Mucosa of gallbladder (tissue), 1 donor: ENCODE measurements at places on chromosomes 16 and 17. TPM values are rescaled to one million over a fixed set of nuclear protein-coding genes. Genes with fewer than 3 reads are reported as not detected.

DNA sequence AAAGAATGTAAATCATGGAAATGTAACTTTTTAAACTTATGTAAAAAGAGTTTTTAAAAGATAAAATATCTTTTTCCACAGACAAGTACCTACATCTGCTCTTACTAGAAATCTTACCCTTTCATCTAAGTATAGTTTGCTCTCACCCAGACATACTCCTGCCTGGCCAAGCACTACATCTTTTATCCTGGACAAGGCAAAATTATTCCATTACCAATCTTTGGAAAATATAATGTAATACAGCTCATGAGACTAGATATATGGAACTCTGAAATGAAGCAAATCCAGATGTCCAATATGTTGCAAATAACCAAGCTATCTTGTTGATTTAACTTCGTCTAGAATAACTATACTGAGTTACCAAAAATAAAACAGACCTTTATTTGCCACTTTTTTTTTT is 50.0 kb downstream of the VMP1 start:
- DNase-seq, result no peak

- DNase-seq, result no peak
Measured at GRCh38 chr17:69605571-69605970, 191.1 kb downstream of the MAP2K6 start.

The PRSS33 gene
- total RNA-seq, result 1.8 TPM

- no peak for DNase-seq
Measured at GRCh38 chr17:65446043-65446442, 115.4 kb downstream of the AXIN2 start.

DNA sequence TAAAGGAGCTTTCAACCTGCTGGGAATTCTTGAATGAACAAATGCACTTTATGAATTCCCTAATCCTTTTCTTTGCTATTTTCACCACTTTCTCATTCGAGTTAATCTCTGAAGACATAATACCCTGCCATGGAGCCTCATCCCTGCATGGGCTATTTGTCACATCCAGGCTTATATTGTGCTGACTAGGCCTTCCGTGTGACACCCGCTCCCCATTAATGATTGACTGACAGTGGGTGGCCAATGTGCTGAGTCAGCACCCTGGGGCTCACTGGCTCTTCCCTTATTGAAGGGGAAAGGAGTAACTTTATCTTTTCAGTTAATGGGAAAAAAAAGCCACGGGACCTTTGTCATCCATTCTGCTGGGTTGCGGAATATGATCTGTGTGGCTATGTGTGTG is 1024.8 kb upstream of the EEF2KMT start:
- DNase-seq, result no peak

The HOXB8 gene
- total RNA-seq, result not detected

GRCh38 chr17:76078860-76079534 is at the start of gene ZACN:
Gene ZACN (plus strand): TSS chr17:76079182. CDS start chr17:76079265, 83 bp downstream.
- DNase-seq, result no peak

DNA sequence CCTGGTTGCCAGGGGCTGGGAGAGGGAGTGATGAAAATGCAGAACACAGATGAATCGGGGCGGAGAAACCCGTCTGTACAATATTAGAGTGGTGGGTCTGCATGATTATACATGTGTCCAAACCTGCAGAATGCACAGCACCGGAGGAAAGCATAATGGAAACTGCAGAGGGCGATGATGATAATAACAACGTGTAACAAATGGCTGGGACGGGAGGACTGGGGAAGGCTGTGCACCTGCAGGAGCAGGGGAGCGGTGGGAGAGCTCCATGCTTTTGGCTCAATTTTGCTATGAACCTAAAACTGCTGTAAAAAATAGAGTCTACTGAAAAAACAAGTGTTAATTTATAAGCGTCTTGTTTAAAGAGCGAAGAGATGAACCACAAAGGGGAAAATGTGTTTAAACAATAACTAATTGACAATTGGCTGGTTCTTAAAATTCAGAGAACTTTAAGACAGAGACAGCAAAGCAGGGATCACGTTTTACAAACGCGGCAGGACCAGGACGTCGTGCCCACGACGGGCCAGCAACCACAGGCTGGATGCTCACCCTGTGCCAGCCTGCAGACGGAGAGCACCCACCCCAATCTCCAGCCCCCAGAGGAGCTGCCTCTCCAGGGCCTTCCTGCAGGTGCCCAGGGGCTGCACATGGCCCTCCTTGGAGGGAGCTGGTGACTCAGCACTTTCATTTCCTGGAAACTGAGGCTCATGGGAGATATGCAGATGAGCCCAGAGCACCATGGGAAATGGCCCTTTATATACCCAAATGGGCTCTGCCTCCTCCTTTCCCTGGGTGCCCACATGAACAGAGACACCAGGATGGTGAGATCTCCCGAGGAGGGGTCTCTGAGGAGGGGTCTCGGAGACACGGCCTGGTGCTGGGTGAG is at the start of gene TEX19:
TEX19 (plus strand) TSS at position 783 of the 886 bp plus-strand sequence. CDS start 2,904 bp downstream, outside the sequence.
- DNase-seq, result no peak

DNA sequence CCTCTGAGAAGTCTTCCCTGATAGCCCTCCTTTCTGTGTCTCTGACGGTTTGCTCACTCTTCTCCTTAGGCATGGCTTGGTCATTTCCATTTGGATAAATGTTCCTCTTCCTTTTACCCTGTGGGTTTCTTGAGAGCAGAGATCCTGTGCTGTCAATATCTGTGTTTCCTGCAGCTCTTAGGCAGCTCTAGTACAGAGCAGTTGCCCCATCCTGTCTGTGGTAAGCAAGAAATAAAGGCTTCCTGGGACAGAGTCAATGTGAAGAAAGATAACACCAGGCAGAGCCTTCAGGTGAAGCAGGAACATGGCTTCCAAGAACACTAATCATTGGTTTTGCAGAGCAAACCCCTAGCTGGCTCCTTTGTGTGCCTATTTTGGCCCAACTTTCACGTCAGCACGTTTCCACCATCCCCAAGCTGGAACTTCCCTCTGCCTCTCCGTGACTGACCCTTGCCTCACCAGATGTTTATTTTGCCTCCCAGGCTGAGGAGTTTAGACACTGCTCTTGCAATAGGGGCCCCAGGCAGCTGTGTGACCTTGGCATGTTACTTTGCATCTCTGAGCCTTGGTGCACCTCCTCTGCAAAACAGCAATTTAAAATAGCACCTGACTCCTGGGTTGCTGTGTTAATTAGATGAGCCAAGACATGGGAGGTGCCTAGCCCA is 49.6 kb upstream of the SIAH1 start:
- peak; percentile 23 for DNase-seq

The HS3ST4 gene
- total RNA-seq, result 0.12 TPM

- no peak for DNase-seq
Measured at GRCh38 chr16:55273959-55274358, 50.0 kb upstream of the IRX6 start.

DNA sequence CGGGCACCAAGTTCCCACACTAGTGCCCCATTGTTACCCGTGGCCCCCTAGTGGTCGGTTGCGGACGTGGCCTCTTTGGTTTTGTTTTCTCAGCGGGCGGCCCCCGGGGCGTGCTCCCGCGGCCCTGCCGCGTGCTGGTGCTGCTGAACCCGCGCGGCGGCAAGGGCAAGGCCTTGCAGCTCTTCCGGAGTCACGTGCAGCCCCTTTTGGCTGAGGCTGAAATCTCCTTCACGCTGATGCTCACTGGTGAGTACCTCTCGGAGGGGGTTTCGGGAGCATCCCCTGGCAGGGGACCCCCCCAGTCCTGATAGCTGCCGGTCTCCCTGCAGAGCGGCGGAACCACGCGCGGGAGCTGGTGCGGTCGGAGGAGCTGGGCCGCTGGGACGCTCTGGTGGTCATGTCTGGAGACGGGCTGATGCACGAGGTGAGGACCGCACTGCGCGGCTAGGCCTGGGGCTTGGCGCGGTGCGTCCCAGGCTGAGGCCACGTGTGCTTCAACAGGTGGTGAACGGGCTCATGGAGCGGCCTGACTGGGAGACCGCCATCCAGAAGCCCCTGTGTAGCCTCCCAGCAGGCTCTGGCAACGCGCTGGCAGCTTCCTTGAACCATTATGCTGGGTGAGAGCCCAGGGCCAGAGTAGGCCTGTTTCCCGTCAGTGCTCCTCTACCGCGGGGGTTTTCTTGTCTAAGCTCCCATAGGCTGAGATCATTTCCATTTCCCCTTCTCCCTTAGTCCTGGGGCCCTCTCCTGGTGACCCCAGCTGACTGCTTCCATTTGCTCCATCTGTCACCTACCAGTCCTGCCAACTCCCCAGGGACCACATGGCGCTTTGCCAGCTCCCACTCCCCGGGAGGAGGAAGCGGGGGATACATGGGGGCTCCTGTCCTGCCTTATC is 1.7 kb downstream of the SPHK1 start:
- peak; percentile 70 for DNase-seq

GRCh38 chr17:36597226-36597625 is 4.2 kb upstream of the MRM1 start:
- no peak for DNase-seq

The SNF8 gene
- total RNA-seq, result 90.2 TPM

The FOXL1 gene
- total RNA-seq, result 8.2 TPM

The ERN2 gene
- 197 TPM for total RNA-seq

The SCN4A gene
- total RNA-seq, result 1.2 TPM

DNA sequence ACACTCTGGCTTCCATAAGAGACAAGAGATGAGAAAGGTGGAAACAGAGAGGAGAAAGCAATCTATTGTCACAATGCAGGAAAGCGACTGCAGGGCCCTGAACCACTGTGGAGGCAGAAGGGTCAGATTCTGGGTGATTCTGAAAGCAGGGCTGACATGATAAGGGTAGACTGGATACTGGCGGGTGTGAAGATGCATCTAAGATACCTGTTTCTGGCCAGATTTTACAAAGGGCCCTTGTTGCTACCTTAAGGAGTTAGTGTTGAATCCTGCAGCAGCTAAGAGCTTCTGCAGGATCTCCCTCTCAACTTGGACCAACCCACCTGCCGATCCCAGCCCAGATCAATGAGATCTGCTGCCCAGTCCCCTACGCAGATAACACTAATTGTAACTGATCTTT is 6.1 kb upstream of the MEFV start:
- no peak for DNase-seq

GRCh38 chr16:30622455-30623032 is 12.4 kb upstream of the ZNF689 start:
- no peak for DNase-seq

DNA sequence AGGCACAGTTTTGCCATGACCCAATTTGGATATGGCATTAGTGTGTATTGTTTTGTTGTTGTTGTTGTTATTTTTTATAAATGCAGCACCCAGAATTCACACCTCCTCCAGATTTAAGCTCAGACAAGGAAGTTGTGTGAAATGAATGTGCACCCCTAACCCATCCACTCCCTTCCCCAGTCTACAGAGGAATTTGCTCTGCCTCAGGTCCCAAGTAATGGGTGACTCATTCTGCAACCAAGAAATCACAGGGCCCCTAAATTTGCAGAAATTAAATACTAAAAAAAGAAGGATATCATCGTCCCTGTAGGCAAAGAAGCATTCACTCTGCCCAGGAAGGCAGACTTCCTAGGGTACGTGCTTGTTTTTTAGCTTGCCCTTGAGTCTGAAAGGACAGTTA is 62.3 kb downstream of the CLEC16A start:
- DNase-seq, result no peak

The CCL1 gene
- total RNA-seq, result not detected

DNA sequence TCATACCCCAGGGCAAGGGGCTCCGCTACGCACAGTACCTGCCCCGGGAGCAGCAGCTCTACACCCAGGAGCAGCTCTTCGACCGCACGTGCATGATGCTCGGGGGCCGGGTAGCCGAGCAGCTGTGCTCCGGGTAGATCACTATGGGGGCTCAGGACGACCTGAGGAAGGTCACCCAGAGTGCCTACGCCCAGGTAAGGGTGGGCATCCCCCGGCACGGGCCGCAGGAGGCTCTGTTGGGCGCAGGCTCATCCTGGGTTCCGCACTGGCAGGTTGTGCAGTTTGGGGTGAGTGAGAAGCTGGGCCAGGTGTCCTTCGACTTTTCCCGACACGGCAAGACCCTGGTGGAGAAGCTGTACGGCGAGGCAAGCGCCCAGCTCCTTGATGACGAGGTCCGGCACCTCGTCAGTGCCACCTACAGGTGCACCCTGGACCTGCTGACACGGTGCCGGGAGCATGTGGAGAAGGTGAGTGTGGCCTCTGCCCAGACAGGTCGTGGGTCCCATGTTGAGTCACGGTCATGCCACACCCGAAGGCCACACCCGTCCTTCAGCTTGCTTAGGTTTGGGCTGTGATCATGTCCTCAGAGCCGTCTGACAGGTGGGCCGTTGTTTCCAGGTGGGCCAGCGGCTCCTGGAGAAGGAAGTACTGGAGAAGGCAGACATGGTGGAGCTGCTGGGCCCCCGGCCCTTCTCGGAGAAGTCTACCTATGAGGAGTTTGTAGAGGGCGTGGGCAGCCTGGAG is 19.3 kb downstream of the DBNDD1 start:
- DNase-seq, result no peak

DNA sequence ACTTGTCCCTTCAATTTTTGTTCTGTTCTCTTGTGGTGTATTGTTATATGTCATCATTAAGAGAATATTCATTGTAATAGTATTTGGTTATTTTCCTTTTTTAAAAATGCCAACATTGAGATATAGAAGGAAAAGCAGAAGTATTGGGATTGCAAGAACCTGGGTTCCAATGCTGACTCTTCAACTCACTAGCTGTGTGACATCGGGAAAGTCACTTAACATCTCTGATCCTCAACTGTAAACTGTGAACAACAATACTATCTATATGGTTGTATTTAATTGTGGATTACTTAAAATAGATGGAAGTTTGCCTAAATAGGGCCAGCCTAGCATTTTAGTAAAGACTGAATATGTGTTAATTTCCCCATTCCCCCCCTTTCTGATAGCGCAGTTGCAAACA is 55.8 kb downstream of the TMEM186 start:
- no peak for DNase-seq

GRCh38 chr17:74737299-74738050 is 419 bp downstream of the RAB37 start:
- DNase-seq, result no peak

DNA sequence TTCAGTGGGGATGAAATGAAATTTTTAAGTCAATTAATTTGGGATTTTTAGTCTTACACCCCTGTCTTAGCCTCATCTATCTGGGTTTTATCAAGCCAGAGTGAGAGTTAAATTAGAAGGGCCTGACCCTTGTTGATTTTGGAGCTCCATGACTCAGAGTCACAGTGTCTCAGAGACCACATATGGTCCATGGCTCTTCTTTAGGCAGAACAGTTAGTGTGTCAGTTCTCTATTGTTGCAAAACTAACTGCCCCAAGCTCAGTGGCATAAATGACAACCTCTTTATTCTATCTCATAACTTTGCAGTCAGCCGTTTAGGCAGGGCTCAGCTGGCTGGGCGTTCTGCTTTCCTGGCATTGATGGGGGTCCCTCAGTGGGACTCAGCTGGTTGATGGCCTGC is 44.7 kb downstream of the IRF8 start:
- DNase-seq, result no peak

DNA sequence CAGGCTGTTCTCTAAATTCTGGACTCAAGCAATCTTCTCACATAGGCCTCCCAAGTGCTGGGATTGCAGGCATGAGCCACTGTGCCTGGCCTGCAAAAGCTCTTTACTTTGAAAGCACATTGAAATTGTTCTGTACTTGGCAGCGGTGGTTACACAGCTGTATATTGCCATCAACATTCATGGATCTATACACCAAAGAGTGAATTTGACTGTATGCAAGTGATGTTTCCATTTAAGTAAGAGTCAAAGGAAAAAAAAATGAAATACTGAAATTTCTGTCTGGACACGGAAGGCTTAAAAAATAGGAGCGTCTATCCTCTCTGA is 450.6 kb upstream of the PSMD7 start:
- no peak for DNase-seq

- no peak for DNase-seq
Measured at GRCh38 chr16:77298418-77299360, 99.5 kb downstream of the SYCE1L start.

- DNase-seq, result no peak
Measured at GRCh38 chr17:75240394-75241142, 20.8 kb downstream of the GGA3 start.
